ENCODE measurements at places on chromosomes 4 and X.

DNA sequence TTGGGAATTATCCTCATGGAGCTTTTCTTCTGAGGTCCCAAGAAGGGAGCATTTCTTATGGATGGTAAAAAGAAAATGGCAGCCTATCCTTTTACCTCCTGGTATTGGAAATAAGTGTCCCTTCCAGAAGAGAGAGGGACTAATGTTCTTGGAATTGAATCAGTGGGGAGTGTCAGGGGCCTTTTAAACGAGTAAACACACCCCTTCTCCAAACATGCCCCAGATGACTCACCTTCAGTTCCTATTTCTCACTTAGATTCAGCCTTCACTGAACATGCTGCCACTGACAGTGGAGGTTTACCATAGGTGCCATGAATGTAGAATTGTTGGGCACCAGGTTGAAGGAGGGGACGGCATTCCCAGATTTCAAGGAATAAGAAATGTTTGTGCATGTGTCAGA, 19.0 kb downstream of the MAGEC2 start:
- no peak for DNase-seq

DNA sequence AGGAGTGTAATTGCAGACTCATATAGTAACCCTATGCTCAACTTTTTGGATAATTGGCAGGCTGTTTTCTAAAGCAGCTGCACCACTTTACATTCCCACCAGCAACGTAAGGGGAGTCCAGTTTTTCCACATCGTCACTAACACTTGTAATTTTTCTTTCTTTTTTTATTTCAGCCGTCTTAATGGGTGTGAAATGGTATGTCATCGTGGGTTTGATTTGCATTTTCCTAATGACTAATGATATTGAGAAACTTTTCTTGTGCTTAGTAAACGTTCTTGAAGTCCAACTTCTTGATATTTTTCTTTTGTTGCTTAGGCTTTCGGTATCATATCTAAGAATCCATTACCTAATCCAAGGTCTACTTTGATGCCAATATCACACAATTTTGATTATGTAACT, 95.3 kb upstream of the IL1RAPL1 start:
- DNase-seq, result no peak

GRCh38 chrX:64186974-64187761, 18.3 kb downstream of the AMER1 start:
- no peak for DNase-seq

GRCh38 chrX:27600686-27601085, 10.5 kb downstream of the DCAF8L2 start:
- DNase-seq, result no peak

DNA sequence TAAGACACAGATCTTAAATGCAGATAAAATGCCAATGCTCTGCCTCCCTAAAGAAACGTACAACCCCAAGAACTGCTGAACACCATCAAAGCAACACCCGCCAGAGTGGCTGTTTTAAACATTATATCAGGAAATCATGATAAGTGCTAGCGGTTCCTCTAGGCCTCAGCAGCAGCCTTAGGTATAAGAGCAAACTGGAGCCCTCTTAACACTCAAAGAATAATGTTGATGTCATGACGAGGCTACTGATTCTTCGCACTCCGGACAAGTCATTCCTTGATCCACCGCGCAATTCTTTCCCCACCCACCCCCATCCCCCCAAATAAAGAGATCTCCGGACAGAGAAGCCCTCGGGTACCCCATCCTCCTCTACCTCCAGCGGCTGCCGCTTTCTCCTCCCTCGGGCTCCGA, 507 bp downstream of the LIN54 start:
- DNase-seq, result peak; percentile 36

DNA sequence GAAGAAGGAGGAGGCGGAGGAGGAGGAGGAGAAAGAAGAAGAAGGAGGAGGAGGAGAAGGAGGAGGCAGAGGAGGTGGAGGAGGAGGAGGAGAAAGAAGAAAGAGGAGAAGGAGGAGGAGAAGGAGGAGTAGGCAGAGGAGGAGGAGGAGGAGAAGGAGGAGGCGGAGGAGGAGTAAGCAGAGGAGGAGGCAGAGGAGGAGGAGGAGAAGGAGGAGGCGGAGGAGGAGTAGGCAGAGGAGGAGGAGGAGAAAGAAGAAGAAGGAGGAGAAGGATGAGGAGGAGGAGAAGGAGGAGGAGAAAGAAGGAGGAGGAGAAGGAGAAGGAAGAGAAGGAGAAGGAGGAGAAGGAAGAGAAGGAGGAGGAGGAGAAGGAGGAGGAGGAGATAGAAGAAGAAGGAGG, 19.9 kb downstream of the MRFAP1 start:
- DNase-seq, result no peak

GRCh38 chr4:7427831-7428260, 6.9 kb downstream of the PSAPL1 start:
- DNase-seq, result no peak

- no peak for DNase-seq
Observed at GRCh38 chr4:51890760-51891159, 47.8 kb downstream of the DCUN1D4 start.

DNA sequence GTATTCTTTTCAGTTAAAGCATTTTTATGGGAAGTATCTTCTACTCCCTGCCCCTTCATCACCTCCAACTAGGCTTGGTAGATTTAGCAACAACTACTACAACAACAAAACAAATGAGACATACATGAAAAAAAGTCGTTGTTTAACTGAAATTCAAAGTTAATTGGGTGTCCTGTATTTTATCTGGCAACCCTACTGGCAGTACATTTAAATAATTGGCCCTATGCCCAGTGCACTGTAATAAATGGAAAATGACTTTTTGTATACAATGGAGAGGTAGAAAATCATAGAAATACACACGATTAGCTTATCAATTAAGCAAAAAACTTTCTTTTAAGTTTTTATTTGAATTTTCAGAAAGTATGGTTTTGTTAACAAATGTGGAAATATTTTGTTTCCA, 21.4 kb upstream of the CLGN start:
- no peak for DNase-seq

Measured in GM03348 (cell line).